Omental fat pad (tissue), 4 donors: ENCODE measurements at places on chromosomes 2 and 18.

DNA sequence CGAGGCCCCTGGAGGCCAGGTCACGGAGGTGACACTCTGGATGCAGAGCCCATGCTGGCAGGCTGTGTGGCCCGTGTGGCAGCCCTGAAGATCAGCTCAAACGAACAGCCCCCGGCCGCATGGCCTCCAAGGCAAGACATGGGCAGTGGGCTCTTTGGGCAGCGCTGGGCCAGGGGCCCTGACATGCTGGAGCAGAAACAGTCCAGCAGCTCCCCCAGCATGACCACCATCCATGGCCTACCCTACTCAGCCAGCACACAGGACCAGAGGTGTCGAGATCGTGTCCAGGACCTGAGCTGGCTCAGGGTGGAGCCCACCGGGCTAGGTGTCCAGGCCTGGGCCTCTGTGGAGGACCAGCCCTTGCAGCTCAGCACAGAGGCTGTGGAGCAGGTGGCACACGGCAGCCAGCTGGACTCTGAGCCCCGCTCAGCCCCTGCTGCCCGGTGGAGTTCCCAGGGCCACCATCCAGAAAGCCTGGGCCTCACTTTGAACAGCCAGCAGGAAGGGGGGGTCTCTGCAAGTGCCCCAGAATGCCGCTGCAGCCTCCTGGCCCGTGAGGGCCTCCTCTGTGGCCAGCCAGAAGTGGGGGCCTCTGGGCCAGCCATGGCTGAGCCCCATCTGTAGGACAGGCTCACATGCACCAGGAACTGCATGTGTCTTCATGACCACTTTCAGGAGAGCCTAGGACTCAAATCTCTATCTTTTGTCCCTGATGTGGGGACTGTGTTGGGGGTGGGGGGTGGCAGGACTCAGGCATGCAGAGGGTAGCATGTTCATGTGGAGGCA, 8.9 kb downstream of the AMER3 start:
- no peak for DNase-seq

DNA sequence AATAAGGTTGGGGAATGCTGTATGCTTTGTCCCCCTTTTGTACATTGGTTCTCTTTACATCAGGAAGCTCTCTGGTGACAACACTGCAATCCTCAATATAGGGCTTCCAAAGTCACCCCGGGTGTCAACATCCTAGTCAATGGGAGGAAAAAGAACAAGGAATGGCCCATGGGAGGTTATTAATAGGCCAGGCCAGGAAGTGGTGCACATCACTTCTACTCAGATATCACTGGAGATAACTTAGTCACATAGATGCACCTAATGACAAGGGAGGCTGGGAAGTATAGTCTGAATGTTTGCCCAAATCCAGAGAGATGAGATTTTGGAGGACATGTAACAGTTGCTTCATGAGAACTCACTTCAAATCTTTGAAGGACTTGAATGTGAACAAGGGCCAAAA, 274.7 kb downstream of the DYSF start:
- DNase-seq: no peak

- no peak for DNase-seq
Observed at GRCh38 chr2:118198268-118198667, 110.0 kb downstream of the INSIG2 start.

DNA sequence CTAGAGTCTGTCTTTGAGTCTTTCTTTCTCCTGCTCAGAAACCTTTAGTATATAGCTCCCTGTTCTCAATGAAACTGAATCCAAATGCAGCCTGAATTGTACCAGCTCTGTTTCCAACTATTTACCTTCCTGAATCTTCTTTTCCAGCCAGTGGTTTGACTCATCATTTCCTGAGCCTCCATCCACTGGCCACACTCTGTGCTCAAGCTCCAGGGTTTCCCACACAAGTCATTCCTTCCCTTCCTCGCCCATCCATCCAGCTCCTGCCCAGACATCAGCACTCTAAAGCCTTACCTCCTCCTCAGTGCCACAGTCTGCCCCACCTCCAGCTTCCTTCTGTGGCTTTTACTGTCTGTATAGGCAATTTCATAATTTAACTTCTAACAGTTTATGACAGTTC, 233.6 kb upstream of the RASGRP3 start:
- DNase-seq: no peak

DNA sequence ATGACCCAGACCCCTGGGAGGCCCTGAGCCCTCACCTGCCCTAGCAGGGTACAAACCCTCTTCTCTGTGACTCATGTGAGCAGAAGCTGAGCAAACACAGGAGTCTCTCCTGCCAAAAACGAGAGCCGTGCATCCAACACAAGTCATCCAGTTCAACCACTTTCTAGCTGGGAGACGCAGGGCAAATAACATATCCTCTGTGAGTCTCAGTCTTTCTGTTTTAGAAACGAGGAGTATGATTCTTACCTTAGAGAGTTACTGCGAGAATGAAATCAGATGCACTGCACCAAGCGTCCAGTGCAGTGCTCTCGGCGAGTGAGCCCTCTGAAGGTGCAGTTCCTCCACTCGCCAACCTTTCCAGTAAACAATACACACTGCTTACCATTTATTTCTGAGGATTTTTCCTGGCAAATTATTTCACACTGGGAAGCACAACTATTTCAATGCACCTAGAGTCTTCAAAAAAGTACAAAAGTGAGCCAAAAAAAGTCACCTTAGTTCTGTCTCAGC, 331.8 kb upstream of the MYT1L start:
- DNase-seq: no peak

DNA sequence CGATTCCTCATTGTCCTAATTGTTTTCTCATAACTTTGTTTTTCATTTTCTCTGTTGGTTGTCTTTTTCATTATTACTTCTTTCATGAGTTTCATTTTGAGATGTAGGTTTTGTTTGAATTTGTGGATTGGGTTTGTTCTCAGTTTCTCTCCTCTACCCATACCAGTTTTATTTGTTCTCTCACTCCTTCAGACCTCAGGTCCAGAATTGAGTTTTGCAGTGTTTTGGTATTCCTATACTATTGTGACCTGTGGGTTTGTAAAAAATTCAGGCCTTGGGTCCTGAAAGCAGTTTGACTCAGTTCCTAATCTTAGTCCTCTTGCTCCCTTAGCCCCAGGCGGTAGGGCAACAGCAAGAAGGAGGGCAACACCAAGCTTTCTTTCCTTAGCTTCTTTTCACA, 28.3 kb upstream of the UBE2E3 start:
- DNase-seq: no peak

DNA sequence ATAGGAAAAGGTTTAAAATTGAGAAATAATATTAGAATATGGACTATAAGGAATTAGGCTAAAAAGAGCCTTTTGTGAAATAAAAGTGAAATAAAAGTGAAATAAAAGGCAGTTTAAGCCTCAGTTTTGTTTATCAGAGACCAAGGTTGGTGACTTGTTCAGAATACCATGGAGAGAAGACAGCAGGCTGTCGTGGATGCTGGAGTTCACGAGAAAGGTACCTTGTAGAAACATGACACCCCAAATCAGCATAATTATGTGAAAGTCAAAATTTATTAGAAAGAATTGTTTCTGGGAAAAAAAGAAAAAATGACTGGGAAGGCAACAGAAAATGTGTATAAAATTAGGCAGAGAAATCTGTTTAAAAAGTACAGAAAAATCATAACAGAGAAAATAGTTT, 46.5 kb upstream of the SPAG16 start:
- DNase-seq: no peak

DNA sequence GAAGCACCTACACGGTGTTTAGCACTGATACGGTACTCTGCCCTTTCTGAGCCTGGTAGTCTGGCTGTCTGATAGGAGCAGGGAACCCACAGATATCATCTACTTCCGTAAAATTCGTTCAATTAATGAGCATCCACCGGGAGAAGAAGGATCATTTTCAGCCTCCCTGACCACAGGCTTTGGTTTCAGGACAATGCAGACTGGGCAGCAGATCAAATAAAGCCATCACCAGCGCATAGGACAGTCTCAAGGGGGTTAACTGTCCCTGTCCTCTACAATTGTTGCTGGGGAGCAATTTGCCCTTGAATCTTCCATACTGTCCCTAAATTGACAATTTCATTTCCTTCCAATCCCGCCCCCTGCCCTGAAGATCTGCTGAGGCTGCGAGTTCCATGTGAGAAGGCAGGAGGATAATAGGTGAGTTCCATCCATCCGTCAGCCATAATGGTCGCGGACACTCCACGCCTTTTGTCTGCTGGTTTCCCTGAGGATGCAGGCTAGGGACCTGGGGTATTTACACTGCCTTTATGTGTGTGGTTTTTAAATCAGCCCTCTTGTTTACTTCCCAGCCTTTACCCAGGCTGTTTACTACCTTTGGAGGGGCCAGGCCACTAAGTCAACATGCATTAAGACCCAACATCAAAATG, 110.0 kb downstream of the MYCN start:
- DNase-seq: no peak

DNA sequence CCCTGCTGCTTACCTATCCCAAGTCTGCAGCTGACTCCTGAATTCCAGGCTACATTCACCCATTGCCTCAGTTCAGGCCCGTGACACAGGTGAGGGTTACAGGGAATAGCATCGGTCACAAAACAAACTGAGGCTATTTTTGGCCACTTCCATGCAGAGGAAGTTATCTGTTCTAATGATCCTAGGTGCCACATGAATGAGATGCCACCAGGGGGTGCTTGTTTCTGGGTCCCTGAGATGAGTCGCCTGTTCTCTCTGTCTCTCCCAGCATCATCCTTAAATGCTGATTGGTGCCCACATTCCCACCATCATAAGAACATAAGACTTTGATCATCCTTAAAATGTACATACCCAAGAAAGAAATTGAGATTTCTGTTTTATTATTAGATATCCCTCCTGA, 119.0 kb upstream of the CELF4 start:
- no peak for DNase-seq

GRCh38 chr2:48345176-48345575, 184.8 kb upstream of the STON1 start:
- DNase-seq: no peak
